ENCODE measurements at places on chromosomes 2 and 18.

GRCh38 chr2:156088587-156088986 lies 243.9 kb downstream of the NR4A2 start:
- no peak for DNase-seq

DNA sequence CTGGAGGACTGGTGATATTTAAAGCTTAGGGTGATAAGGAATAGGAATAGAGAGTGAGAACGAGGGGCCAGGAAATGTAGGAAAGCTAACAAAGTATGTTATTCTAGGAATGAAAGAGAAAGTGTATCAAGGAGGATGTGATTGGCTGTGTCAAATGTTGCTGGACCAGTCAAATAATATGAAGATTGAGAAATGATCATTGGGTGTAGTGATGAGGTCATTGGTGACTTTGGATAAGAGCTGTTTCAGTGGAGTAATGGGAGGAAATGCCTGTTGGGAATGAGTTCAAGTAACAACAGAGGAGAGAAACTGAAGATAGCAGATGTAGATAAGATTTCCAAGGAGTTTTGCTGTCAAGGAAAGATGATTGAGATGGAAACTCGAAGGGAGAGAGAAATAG lies 74.4 kb downstream of the UBE2E3 start:
- DNase-seq: no peak

GRCh38 chr18:67730886-67731285 lies 214.4 kb upstream of the DSEL start:
- DNase-seq: no peak

DNA sequence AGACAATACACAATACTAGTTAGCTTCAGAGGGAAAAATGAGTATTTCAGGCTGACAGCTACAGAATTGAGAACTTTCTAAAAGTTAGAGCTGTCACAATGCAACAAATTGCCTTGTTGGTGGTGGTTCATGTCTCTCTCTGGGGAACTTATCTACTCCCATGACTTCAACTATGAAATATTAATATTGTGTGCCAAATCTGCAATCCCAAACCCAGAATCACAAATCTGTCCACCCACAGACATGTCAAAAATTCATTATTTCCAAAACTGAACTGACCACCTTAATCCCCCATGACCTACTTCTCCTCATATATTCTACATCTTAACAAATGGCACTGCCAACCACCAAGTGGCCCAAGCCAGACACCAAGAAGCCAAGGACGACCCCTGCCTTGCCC lies 143.5 kb downstream of the TCF4 start:
- no peak for DNase-seq

- no peak for DNase-seq
Measured at GRCh38 chr2:149627111-149627801, 39.7 kb upstream of the MMADHC start.

GRCh38 chr2:195570329-195570728 lies 86.7 kb upstream of the SLC39A10 start:
- no peak for DNase-seq

DNA sequence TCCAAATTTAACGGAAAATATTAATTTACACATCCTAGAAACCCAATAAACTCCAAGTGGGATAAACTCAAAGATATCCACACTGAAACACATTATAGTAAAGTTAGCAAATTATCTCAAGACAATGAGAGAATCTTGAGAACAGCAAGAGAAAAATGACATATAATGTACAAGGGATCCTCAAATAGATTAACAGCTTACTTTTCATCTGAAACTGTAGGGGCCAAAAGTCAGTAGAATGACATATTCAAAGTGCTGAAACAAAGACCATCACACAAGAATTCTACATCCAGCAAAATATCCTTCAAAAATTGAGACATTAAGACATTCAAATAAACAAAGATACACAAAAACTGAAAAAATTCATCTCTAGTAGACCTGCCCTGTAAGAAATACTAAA lies 18.7 kb upstream of the METTL21A start:
- DNase-seq: no peak

GRCh38 chr2:5076599-5076998 lies 615.6 kb upstream of the SOX11 start:
- DNase-seq: no peak

DNA sequence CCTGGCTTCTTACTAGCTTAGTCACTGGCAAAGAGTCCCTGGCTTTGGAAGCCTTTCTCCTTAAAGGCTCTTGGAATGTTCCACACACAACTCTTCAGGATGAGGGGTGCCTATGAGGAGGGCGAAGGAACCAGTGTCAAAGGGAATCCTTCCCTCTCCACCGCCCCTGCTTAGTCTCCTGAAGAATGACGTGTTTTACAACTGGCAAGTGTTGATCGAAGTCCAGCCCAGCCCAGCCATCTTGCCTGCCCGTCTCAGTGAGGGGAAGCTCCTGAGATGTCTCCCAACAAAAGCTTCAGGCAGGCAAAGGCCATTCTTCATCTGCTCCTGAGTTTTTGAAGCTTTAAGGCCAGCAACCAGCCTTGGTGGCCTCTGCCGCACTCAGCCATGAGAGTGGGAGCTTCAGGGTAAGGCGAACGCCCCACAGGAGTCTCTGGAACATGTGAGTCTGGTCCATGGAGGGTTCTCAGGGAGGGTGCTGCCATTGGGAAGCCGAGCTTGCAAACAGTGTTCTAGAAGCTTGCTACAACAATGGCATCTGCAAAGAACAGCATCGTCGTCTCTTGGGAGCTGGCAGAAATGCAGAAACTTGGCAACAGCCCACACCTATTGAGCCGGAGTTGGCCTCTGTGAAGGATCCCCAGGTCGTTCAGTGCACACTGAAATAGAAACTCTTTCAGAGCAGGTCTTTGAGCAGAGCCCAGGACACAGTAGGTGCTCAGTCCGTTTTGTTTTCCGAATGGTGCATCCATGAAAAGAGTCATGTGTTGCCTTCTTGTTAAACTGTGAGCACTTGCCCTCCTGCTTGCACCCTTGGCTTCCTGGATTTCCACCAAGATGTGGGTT lies 220.7 kb downstream of the SEPTIN10 start:
- DNase-seq: peak; percentile 62

- DNase-seq: no peak
Measured at GRCh38 chr2:170582751-170583463, 132.2 kb upstream of the SP5 start.

DNA sequence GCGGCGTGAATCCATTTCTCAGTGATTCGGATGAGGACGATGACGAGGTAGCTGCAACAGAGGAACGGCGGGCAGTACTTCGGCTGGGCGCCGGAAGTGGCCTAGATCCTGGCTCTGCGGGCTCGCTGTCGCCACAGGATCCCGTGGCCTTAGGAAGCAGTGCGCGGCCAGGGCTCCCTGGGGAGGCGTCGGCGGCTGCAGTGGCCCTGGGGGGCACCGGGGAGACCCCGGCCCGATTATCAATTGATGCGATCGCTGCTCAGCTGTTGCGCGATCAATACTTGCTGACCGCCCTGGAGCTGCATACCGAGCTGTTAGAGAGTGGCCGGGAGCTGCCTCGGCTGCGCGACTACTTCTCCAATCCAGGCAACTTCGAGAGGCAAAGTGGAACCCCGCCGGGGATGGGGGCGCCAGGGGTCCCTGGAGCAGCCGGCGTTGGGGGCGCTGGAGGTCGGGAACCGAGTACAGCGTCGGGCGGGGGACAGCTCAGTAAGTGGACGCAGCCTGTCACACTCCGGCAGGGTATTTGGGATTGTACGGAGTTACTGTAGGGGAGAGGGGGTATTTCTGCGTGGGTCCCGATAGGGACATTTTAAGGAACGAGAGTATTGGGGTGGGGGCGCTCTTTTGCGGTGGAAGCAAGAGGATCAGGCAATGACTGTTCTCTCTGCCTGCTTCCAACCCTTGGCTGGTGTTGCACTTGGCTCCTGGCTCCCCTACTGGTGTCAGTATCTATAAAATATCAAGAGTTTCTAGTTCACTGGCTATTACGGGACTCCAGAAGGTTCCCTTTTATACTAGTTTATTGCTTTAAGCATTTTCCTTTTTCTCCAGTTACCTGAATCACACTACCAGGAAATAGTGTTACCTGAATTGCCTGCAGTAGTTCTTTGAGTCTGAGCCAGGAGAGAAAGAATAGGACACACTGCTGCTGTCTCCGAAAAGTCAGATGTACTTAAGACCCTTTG lies 772 bp downstream of the RELCH start:
- peak; percentile 2 for DNase-seq

DNA sequence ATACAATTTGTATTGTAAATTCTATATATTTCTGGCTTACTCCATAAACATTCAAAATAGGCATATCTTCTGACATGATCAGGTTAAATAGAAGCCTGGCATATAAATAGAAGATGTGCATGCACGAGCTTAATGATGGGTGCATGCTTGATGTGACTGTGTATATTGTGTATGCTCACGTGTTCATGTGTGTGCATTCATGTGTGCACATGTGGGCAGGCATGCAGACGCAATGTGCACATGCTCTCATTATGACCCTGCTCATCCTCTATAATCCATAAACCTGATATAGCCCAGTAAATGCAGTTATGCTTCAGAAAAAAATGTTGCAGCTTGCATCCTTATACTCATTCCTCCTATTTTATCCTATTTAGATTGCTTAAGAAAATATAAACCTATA lies 29.2 kb downstream of the RAB27B start:
- DNase-seq: no peak

DNA sequence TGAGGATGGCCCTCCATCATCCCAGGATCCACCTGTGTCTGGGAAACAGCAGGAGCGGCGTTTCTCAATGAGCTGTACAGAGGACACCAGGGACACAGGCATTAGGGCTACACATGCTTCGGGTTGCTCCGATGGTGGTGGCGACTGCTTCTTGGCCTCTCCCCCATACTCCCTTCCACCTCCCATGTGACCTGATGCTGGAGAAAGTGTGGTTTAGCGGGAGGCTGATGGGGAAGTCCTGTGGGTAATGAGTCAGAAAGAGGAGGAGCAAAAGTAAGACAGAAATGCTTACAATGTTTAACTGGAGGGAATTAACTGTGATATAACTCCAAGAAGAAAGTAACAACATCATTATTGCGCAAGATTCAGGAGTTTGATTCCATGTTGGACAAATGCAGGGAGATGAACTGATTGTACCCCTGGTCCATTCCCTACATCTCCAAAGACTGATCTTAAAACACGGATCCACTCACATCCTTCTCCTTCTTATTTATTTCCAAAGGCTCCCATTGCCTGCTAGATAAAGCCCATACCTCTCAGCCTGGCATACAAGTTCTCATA lies 186.6 kb downstream of the NRP2 start:
- DNase-seq: no peak

DNA sequence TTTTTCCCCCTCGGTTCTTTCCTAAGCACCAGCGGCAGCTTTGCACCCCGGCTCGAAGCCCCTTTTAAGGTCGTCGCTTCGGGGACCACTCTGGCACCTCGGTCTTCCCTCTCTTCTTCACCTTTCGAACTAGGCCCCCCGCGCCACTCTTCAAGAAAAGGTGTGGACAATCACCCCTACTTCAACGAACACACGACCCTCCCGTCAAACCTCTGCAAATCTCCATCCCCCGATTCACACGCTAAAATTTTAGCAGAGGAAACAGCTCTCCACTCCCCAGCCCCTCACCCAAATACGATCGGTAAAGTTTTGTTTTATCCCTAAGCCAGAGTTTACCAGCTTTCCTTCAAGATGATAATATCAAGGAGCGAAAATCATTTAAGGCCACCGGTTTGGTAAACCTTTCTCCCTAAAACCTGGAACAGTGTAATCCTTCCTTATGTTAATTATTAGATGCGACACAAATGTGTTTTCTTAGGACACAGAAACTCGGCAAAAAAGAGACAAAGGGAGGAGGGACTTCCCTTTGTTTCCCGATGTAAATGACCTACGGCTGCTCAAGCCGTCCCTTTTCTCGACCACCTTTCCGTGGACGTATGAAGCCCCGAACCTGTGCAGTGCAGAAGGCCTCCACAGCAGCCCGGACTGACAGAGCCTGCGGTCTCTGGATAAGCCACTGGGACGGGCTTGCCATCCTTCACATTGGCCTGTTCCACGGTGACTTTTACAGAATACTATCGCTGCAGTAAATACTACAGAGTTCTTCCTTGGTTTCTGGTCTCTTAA lies 85.2 kb downstream of the RBMS1 start:
- peak; percentile 54 for DNase-seq

GRCh38 chr2:227462462-227462951 lies 9.4 kb upstream of the AGFG1 start:
- no peak for DNase-seq

DNA sequence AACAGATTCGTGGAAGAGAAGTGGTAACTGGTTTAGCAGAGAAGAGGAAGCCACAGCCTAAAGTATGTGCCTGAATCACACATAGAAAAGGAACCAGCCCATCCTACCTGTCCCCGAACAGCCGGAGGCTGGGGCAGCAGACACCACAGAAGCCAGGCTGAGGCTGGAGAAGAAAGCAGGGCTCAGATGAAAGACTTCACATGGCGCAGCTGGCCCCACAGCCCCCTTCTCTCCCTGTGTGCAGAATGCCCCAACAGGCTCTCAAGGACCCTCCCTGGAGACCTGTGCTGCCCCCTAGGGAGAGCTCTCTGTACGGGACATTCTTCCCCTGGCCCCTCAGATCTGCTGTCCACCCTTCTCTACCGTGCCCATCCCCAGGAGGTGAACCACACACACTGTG lies 83.5 kb upstream of the RAB12 start:
- DNase-seq: no peak

- DNase-seq: no peak
Measured at GRCh38 chr2:6475155-6475940, 390.4 kb downstream of the CMPK2 start.

- DNase-seq: no peak
Measured at GRCh38 chr18:46098616-46098933, 479 bp upstream of the ATP5F1A start.

- no peak for DNase-seq
Measured at GRCh38 chr2:102977426-102978090, 215.7 kb downstream of the TMEM182 start.

DNA sequence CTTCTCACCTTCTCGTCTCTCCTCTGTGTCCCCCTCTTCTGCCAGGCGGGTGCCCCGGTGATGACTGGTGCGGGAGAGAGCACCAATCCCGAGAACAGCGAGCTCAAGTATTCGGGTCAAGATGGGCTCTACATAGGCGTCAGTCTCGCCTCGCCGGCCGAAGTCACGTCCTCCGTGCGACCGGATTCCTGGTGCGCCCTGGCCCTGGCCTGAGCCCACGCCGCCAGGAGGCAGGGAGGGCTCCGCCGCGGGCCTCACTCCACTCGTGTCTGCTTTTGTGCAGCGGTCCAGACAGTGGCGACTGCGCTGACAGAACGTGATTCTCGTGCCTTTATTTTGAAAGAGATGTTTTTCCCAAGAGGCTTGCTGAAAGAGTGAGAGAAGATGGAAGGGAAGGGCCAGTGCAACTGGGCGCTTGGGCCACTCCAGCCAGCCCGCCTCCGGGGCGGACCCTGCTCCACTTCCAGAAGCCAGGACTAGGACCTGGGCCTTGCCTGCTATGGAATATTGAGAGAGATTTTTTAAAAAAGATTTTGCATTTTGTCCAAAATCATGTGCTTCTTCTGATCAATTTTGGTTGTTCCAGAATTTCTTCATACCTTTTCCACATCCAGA lies 31.3 kb downstream of the GATA6 start:
- no peak for DNase-seq

DNA sequence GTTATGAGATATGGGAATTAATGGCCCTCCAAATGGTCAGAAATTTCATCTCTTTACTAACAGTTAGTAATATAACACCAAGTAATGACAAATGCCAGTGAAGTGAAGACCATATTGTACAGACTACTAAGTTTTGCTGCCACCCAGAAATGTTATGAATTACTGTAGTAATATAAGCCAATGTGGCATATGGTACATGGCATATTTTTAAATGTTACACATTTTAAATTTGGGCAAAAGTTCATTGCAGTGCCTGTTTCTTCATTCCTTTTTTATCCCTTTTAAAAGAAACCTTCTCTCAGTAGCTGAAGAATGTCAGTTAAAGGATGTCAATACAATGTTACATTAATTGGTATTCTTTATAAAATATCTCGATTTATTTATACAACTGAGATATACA lies 626.5 kb upstream of the SLC8A1 start:
- no peak for DNase-seq

All from spinal cord (tissue), 10 donors.